ENCODE measurements at places on chromosomes 5 and 9.
A peak's percentile ranks its signal among the peaks of the same experiment; 100 is the strongest.

GRCh38 chr5:112228667-112229066 lies 190.4 kb downstream of the EPB41L4A start:
- DNase-seq: no peak

- DNase-seq: no peak
Measured at GRCh38 chr9:129777769-129778130, 24.9 kb upstream of the PTGES start.

GRCh38 chr5:1007681-1008450 lies 736 bp upstream of the NKD2 start:
- DNase-seq: no peak

DNA sequence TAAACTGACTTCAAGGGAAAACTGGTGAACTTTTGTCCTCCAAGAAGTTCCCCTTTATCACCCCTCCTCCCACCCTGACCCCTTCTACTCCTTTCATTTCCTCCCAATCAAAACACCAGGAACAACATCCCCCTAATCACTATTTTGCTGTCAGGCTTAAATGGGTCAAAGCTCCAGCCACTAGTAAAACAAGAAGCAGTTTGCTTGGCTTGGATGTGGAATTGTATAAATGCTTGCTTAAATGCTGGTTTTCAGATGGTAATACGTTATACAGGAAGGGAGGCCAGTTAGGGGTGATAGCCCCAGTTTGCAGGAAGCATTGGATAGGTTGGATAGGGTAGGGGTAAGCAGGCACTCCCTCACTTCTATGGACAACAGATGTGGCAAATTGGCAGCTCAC lies 473.6 kb downstream of the AGTPBP1 start:
- no peak for DNase-seq

DNA sequence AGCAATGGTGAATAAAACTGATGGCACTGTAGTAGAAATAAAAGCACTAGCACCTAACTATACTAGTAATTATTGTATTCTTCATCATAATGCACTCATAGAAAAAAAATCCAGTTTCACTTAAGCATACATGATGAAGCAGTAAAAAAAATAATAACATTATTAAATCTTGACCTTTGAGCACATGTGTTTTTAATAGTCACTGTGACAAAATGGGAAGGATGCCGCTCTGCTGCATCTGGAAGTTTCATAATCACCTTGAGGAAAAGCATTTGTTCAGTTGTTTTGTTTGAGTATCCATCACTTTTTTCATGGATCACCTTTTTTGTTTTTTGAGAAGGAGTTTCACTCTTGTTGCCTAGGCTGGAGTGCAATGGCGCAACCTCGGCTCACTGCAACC lies 13.2 kb downstream of the OR2K2 start:
- no peak for DNase-seq

GRCh38 chr5:98604721-98605425 lies 168.6 kb upstream of the RGMB start:
- DNase-seq: no peak

DNA sequence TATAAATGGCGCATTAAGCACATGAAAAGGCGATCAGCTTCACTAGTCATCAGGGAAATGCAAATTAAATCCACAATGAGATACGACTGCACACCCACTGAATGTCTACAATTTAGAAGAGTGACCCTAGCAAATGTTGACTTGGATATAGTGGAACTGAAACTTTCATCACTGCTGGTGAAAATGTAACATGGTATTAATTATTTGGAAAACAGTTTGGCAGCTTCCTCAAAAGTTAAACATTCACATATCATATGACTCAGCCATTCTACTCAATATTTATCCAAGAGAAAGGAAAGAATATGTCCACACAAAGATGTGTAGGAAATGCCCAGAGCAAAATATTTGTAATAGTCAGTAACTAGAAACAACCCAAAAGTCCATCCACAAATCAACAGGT lies 146.5 kb downstream of the LPAR1 start:
- DNase-seq: no peak

GRCh38 chr5:154162539-154163151 lies 27.9 kb upstream of the GALNT10 start:
- DNase-seq: no peak

DNA sequence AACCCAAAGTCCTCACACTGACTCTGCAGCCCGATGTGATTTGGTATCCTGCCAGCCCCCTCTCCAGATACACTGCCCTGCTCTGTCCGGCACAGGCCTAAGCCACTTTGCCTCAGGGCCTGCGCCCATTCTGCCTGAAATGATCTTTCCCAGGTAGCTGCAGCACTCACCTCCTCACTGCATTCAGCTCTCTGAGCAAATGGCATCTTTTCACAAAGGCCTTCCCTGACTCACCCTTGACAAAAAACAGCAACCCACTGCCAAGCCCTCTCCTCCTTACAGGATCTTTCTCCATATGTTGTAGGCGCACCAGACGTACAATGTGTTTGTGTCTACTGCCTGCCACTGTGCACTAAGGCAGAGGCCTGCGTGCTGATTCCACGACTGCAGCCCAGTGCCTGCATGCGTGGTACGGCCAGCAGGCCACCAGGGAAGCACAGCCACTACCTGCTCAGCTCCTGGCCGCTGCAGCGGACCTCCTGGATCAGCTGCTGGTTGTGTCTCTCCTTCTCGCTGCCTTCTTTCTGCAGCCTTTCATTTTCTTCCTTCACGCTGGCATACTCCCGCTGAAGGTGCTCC lies 171.2 kb downstream of the CDK5RAP2 start:
- no peak for DNase-seq

DNA sequence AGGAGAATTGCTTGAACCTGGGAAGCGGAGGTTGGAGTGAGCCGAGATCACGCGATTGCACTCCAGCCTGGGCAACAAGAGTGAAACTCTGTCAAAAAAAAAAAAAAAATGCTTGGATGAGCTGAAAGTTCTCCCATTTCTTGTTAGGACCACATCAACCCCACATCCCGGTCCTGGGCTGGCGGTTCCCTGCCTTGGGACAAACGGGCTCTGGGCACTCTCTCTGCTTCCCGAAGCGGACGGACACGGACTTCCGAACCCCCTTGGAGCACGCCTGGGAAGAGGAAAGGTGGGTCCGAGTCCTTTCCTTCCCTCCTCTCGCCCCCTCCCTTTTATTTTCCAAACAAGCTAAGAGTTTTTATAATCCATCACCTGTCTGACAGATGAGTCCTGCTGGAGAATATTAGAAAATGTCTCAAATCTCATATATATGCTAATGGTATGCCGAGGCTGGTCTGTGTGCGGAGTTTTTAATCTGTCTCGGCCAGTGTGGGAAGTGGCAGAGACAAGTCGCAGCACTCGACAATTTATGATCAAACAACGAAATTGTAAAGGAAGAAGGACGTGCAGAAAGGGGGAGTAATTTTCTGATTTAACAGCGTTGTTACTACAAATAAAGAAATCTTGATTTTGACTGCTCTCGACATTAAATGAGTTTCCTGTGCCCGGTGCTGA lies 257.9 kb upstream of the IRX4 start:
- no peak for DNase-seq

- no peak for DNase-seq
Measured at GRCh38 chr9:75200892-75201470, 112.7 kb downstream of the OSTF1 start.

GRCh38 chr5:78077369-78078068 lies 217.0 kb downstream of the AP3B1 start:
- no peak for DNase-seq

GRCh38 chr5:135156337-135156714 lies 122.3 kb upstream of the PITX1 start:
- no peak for DNase-seq

DNA sequence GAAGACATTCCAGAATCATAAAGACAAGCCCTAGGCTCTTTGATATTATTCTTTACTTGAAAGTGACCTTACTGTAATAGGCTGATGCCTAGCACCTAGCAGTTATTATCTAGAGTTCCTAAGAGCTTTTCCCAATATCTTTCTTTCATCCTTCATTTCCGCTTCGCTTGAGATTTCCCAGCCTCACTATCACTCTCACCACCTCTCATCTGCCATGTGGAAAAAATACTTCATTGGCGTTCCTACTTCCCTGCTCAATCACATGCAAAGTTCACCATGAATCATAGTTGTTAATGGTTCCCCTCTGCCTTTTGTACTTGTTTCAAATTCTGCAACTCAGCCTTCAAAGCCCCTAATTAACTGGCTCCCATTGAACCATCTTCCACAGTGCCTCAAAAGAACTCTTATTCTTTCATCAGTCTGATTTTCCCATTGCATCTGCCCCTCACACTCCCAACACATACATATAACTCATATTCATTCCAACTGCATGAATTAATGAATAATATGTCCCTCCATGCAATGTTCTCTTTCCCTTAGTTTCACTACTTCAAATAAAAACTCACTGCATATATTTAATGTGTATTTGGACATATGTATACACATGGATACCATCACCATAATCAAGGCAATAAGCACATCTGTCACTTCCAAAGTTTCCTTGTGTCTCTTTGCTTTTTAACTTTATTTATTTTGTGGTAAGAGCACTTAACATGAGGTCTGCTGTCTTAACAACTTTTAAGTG lies 221.6 kb downstream of the PARP8 start:
- no peak for DNase-seq

DNA sequence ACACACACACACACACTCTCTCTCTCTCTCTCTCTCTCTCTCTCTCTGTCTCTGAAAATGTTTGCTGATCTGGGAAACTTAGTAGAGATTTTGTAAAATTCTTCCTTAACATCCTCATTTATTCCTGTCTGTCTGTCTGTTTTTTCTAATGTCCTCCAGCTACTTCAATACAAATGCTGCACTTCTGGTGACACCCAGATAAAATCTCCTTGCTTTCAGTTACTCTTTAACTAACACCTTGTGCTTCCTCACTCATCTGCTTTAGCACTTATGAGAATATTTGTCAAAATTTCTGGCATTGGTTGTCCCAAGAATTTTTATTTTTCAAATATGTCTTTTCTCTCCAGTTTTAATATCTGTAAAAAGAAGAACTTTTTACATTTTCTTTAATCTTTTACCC lies 35.0 kb upstream of the ARRDC3 start:
- no peak for DNase-seq

DNA sequence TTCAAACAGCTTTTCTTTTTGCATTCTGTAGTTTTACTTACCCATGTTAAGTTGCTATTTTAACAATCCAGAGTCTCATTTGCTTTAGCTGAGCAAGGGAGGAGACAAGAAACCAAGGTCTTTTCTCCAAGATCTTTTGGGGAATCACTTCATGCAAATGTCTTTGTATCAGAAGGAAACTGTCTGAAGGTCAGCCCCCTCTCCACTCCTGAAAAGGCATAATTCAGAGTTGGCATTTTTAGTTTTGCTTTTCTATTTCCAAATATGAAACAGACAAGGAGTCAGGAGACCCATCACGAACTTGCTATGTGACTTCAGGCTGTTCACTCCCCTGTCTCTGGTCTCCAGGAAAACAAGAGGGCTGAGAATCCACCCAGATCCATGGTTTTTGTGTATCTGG lies 12.3 kb upstream of the TNFSF15 start:
- no peak for DNase-seq

DNA sequence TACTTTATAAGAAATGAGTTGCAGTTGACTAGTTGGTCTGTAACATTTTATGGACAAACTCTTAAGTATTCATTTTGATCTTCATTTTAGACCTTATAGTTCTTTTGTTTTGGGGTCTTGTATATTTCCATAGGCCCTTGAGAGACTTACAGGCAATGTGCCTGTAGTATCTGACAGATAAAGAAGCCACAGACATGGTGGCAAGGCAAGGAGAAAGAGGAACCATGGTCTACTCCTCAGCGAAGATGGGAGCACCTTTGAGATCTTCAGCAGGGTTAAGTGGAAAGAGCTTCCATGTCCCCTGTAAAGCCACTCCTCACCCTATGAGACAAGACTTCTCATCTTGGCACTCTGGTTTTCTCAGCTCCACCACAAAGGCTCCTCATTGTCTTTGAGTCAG lies 56.4 kb downstream of the SH3TC2 start:
- DNase-seq: no peak

DNA sequence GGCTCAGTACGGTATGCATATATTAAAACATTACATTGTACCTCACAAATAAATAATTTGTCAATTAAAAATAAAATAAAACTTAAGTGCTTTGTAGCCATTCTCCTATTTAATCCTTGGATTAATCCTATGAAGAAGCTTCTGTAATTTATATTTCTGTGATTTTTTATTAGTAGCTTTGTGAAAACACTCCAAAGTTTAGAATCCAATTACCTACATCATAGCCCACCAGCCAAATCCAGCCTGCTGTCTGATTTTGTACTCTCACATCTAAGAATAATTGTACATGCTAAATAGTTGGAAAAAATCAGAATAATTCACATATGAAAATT lies 10.4 kb downstream of the MED7 start:
- DNase-seq: no peak

DNA sequence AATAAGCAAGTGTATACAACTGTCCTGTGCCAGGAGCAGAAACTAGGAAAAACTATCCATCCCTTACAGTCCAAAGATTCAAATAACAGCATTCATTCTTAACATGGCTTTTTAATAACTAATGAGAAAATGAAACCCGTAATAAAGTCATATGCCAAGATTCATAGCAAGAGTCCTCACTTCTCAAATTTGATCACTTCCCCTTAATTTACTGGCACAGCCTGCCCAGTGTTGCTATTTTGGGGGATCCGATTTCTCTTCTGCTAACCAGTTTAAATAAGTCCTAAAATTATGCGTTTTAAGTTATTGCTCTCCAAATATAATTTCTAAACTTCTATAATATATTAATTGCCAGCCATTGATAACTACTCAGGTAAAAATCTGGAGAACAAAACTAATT lies 177.0 kb upstream of the PTGER4 start:
- no peak for DNase-seq

DNA sequence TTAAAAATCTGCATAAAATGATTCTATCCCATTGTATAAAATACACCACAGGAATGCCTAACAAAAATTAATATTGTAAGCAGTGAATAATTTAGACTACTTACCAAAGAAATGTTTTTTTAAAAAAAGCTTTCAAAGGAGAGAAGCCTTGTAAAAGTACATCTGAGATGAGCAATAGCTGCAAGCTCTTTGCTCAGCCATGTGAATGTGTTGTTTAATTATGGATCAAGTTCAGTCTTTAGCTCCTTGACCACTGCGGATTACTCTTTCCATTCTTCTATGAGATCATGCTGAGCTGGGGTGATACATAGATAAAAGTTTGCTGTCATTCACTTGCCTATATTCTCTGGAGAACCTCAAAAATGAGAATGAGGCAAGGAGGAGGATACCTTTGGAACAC lies 782.4 kb upstream of the ZNF608 start:
- DNase-seq: no peak

DNA sequence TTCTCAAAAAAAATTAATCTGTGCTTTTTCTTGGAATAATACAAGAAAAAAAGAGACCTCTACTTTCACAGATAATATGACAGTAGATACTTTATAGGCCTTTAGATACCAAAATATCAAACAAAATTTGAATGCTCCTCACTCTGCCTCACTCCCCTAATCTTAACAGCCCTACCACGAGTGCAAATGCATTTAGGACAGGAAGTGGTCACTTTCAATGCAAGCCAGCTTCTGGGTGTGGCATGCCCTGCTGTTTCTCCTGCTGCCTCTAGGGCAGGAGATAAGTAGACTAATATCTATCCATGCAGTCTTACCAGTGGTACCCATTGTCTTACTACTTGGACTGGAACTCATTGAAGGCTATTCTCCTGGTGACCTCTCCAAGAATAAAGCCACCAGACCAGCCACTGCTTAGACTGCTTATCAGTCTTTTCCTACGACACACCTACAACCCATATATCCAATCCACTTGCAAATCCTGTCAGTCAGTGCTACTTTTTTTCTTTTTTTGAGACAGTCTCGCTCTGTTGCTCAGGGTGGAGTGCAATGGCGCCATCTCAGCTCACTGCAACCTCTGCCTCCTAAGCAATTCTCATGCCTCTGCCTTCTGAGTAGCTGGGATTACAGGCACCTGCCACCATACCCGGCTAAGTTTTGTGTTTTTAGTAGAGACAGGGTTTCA lies 23.0 kb downstream of the FRRS1L start:
- DNase-seq: peak; percentile 21

- DNase-seq: no peak
Measured at GRCh38 chr9:123265833-123266232, 2.6 kb downstream of the STRBP start.
